ENCODE measurements at places on chromosomes 13 and 19.

DNA sequence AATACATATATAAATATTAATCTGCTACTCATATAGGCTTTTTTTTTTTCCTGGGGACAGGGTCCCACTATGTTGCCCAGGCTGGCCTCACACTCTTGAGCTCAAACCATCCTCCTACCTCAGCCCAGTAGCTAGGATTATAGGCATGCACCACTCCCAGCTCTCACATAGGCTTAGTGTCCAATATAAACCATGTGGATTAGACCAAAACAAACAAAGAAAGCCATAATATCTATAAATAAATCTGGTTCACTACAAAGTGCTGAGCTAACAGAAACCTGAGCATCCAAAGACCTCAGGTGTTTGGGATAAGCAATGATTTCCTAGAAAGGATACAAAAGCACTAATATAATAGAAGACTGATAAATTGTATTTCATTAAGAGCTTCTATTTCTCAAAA is 26.0 kb downstream of the TBC1D4 start:
- DNase-seq = no peak

GRCh38 chr19:16637535-16637934 is 9.5 kb upstream of the MED26 start:
- no peak for DNase-seq

DNA sequence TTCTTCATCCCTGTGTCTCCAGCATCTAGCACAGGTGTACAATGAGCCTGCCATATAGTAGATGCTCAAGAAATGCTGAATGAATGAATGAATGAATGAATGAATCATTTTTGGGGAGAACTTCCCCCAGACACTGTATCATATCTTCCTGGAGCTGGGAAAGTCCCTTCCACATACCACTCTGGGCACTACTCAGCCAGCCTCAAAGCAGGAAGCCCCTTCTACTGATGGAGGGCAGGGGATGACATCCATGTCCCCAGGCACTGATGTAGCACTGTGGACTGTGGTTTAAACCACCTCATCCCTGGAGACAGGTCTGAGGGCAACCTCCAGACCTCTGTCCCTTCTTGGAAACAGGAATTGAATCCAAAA is 4.8 kb downstream of the GNA15 start:
- no peak for DNase-seq

GRCh38 chr13:108781312-108781711 is 151.9 kb downstream of the MYO16 start:
- DNase-seq = no peak

DNA sequence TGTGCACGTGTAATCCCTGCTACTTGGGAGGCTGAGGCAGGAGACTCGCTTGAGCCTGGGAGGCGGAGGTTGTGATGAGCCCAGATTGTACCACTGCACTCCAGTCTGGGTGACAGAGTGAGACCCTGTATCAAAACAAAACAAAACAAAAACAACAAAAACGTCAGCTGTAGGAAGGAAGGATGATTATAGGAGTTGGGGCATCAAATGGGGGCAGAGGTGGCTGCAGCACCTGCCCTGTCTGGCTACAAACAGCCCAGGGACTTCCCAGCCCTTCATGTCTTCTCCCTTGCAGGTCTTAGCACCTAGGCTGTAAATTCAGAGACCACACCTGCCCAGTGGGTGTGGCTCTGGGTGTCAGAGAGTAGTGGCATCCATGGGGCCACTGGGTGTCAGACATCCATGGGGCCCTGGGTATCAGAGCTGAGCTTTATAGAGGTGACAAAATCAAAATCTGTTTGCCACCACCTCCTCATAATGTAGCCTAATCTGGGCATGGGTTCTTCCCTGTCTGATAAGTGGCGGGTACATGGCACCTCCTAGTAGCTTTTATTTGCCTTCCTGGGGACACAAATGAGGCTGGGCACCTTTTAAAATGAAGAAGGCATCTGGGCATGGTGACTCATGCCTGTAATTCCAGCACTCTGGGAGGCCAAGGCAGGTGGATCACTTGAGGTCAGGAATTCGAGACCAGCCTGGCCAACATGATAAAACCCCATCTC is 4.7 kb upstream of the B3GNT3 start:
- DNase-seq = no peak

DNA sequence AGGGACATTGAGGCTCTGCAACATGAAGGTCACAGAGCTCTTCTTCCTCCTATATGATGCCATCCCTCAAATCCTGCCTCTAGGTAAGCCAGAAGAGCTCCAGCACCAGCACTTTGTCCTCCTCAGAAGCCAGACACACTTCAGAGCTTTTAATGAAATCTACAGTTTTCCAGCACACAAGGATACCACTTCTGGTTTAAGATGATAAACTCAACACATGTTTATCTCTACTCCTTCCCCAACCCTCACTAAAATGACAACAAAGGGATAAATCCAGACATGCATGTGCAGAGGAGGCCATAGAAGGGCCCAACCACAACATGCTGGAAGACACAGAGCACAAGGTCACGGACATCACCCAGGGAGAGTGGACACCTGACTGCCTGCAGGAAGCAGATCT is 195.3 kb downstream of the USP12 start:
- DNase-seq = no peak

- no peak for DNase-seq
Measured at GRCh38 chr19:16161840-16162239, 11.5 kb downstream of the CIB3 start.

Data from NCI-H1417 treated with DMSO at 0.1 percent for 48 hours (cell line).